ENCODE measurements at places on chromosomes 5 and 9.

DNA sequence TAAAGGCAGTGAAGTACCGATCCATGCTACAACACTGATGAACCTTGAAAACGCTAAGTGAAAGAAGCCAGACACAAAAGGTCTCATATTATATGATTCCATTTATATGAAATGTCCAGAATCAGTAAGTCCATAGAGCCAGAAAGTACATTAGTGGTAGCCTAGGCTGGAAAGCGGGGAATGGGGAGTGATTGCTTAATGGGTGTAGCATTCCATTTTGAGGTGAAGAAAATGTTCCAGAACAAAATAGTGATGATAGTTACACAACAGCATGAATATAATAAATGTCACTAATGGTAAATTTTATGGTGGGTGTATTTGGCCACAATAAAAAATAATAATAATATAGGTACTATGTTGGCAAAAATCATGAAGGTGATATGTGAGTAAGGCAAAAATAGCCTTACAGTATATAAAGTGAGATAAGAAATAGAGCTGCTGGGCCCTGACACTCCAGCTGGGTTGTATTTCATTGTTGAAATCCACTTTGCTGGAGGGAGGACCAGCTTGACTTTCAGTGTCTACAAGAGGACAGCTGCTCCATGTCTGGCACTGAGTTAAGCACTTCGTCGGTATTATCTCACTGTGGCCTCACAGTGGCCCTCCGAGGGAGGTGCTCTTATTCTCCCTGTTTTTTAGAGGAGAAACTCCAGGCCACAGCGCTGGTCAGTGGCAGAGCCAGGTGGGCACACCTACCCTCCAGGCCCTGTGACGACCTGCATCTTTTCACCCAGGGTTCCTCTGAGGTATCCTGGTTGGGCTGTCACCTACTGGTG, 22.4 kb upstream of the ANGPTL2 start:
- no peak for DNase-seq

GRCh38 chr5:32163785-32164184, 10.3 kb downstream of the GOLPH3 start:
- DNase-seq: no peak

GRCh38 chr9:135612981-135613910, 26.1 kb downstream of the GLT6D1 start:
- no peak for DNase-seq

- DNase-seq: no peak
These were observed 149.8 kb downstream of the ICE1 start for GRCh38 chr5:5572010-5572865.

DNA sequence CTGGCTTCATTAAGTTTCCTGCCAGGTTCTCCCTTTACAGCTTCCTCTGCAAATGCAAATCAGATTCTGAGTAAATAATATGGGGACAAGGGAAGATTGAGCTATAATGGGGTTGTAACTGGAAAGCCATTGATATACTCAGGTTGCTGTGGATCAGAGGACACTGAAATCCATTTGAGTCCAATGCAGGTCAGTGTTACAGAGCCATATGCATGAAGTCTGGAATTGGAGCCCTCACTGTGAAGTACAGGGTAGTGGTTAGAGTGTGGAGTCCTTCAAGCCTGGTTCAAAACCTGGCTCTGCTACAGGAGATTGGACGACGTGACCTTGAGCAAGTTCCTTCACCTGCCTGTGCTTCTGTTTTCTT, 48.7 kb downstream of the TIMD4 start:
- DNase-seq: no peak

GRCh38 chr9:86664603-86665002, 282.7 kb downstream of the GAS1 start:
- DNase-seq: no peak

DNA sequence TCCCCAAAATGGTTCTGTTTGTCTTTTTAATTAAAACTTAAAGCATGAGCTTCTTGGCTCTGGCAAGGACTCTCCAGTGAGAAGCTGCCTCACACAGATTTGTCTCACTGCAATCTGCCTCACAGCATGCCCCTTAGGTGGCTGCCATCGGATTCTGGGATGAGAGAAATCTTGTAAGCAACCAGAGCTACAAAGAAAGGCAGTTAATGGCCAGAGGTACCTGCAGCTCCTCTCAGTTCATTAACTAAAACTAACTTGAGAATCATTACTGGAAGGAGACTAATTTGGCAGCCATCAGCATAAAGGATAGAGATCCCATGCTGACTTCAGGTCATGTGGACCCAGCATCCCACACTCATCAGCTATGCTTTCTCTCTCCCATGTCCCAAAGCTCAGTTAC, 220.6 kb upstream of the DMAC1 start:
- DNase-seq: no peak

- DNase-seq: peak; percentile 75
These were observed 262.1 kb upstream of the KLF4 start for GRCh38 chr9:107751567-107752210.

DNA sequence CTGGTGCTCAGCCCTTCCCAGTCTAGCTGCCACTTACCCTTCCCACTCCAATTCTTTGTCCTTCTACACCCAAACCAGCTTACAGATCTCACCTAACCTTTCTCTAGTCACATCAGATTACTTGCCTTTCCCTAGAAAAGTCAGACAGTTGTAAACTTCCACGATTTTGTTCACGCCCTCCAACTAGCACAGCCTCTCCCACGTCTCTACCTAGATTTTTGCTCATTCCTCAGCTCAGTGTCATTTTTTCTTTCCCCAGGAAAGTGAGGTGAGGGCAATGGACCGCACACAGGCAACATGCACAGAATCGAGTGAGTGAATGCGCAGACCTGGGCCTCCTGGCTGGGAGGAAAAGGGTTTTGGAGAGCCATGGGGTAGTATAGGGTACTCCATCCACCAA, 20.9 kb upstream of the PRUNE2 start:
- no peak for DNase-seq
